ENCODE measurements at places on chromosomes 13 and 19.

- no peak for DNase-seq
Measured at GRCh38 chr13:113561417-113562084, 23.0 kb upstream of the TFDP1 start.

- no peak for DNase-seq
Measured at GRCh38 chr13:106529415-106530170, 5.9 kb downstream of the EFNB2 start.

DNA sequence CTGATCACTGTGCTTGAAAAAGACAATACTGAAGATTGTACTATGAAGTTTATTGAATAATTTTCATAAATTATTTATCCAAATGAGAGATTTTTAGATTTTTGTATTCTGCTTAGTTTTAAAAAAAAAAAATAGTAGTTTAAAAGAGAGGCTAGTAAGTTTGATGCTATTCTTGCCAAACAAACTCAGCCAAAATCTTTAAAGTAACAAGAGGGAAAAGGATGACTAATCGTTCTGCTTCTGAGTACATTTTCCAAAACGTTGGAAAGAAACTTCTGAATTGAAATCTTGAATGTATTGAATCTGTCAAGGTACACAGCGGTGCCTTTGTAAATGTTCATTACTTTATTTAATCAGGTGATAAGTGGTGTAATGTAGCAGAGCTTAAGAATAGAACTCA is 34.4 kb downstream of the NUP58 start:
- no peak for DNase-seq

GRCh38 chr13:31224963-31225559 is 25.3 kb downstream of the B3GLCT start:
- no peak for DNase-seq

- no peak for DNase-seq
Measured at GRCh38 chr13:77820431-77821149, 98.0 kb downstream of the EDNRB start.

DNA sequence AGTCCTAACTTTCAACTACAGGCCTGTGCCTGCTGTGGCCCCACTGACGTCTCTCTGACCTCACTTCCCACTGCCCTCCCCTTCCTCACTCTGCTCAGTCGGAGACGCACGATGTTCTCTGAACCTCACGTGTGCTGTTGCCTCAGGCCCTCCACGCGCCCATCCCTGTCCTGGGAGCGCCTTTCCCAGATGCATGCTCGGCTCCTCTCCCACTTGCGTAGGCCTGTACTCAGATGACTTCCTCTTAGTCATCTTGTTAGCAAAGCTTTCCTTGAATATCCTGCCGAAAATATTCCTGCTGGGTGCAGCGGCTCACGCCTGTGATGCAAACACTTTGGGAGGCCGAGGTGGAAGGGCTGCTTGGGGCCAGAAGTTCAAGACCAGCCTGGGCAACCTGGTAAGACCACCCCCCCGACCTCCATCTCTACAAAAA is 9.3 kb upstream of the SYT5 start:
- DNase-seq, result no peak
